ENCODE measurements at places on chromosomes 11 and 22.

DNA sequence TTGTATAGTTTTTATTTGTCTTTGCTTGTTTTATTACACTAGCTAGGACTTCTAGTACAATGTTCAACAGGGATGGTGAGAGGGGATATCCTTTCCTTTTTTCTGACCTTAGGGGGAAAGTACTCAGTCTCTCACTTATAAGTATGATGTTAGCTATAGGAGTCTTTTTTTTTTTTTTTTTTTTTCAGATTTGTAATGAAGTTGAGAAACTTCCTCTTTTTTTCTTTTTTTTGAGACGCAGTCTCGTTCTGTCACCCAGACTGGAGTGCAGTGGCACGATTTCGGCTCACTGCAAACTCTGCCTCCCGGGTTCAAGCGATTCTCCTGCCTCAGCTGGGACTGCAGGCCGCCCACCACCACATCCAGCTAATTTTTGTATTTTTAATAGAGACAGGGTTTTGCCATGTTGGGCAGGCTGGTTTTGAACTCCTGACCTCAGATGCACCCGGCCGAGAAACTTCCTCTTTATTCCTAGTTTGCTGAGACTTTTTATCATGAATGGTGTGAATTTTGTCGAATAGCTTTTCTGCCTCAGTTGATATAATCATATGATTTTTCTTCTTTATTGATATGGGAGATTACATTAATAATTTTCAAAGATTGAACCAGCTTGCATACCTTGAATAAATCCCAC, 10.9 kb downstream of the TRIM22 start:
- no peak for DNase-seq

DNA sequence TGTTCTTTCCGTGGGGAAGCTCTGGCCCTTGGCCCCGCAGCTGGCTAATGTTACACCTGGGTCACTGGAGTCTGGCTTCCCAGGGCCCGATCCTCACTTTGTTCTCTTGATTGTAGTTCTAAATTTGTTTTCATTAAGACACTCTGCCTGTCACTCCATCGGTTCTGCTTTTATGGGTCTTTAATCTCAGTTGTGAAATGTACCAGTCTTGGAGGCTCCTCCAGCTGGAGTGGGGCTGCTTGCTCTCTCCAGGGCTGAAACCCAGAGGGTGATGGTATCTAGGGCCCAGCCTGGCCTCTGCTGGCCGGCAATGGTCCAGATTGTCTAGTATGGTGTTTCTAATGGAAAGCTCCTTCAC, 352.9 kb downstream of the TENM4 start:
- no peak for DNase-seq

GRCh38 chr22:31155422-31155821, 4.6 kb upstream of the RNF185 start:
- no peak for DNase-seq

- DNase-seq = no peak
Observed at GRCh38 chr11:67260406-67260805, 5.9 kb upstream of the GRK2 start.

DNA sequence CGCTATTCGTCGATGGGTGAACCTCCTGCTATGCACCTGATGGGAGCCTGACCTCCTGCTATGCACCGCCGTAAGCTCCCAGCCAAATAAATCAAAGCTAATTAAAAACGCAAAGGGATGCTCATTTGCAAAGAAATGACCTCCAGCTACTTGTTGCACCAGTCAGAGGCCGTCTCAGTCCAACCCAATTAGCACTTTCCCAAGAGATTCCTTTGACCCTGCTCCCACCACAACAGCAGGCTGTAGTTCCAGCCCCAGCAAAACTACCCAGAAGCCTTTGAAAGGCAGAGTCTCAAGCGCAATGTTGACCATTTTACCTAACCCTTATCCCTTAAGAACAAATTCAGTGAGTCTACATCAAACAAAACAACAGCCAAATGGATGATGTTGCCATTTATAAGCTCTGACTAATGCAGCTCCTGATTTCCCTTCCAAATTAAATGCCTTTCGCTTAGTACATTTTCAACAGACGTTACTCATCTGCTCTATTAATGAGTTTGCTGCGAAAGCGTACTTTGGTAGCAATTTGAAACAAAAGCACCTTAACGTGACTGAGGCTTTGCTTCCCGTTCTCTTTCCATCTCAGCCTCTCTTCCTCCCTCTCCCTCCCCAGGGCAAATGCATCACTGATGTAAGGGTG, 17.2 kb upstream of the BSX start:
- DNase-seq = no peak

Data from NCI-H1417 treated with DMSO at 0.1 percent for 48 hours (cell line).